Sigmoid colon (tissue), 7 donors: ENCODE measurements at places on chromosomes 11 and 22. TPM values are rescaled to one million over a fixed set of nuclear protein-coding genes. Genes with fewer than 3 reads are reported as not detected.

Gene NRIP3
- 3.6 TPM for total RNA-seq

Gene PC
- total RNA-seq: 11.8 TPM

Gene ATXN10
- 187 TPM for total RNA-seq

Gene GLB1L2
- 46.4 TPM for total RNA-seq

Gene VWCE
- total RNA-seq: 5.5 TPM

GRCh38 chr11:60592601-60593000 lies 77.4 kb downstream of the MS4A13 start:
- no peak for DNase-seq

GRCh38 chr11:36452236-36452940 lies 57.7 kb downstream of the TRAF6 start:
- no peak for DNase-seq

DNA sequence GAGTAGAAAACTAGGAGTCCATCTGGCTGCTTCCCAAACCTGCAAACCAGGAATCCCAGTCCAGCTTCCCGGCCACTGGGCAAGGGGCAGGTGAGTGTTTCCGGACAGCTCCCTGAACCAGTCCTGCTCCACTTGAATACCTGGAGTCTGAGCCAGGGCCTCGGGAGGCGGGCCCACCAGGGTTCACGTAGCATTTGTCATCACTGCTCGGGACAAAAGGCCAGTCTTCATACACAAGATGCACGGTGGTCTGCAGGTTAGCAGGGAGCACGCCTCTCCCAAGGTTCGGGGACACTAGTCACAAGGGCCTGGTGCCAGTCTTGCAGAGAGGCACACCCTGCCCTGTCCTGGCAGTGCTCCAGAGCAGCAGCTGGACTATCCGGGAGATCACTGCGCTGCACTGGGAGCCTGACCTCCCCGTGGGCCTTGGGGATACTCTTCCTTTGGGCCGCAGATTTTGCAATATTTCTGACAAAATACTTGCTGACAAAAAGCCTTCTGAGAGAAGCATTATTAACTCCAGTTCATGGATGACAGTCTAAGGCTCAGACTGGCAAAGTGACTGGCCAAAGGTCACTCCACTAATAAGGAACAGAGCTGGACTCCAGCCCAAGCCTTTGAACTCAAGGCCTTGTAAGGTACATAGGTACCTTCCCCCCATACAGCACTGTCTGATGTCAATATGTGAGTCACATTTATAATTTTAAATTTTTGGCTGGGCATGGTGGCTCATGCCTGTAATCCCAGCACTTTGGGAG lies 25.1 kb downstream of the CD6 start:
- DNase-seq: no peak

DNA sequence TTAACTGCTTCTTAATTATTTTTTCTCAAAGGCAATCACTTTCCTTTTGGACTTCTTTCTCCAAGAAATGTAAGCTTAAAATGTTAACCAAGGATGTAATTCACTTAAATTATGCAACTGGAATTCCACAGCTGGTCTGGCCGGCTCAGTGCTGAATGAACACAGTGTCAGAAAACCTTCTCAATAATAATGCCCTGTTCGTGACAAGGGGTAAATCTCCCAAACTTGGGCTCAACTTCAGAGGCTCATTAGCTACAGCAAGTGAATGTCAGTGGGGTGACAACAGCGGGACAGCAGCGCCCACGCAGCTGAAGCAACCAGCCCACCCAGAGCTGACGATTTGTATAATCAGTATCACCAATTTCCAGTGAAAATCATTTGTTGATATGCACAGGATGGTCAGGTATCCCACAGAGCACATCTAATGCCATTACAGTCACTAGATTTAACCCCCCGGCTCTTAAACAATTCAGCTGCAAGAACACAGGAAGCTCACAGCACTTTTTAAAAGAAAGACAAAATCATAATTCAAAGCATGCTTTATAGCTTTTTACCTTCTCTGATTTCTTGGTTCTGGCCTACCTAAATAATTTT lies 704.8 kb downstream of the DLG2 start:
- no peak for DNase-seq

DNA sequence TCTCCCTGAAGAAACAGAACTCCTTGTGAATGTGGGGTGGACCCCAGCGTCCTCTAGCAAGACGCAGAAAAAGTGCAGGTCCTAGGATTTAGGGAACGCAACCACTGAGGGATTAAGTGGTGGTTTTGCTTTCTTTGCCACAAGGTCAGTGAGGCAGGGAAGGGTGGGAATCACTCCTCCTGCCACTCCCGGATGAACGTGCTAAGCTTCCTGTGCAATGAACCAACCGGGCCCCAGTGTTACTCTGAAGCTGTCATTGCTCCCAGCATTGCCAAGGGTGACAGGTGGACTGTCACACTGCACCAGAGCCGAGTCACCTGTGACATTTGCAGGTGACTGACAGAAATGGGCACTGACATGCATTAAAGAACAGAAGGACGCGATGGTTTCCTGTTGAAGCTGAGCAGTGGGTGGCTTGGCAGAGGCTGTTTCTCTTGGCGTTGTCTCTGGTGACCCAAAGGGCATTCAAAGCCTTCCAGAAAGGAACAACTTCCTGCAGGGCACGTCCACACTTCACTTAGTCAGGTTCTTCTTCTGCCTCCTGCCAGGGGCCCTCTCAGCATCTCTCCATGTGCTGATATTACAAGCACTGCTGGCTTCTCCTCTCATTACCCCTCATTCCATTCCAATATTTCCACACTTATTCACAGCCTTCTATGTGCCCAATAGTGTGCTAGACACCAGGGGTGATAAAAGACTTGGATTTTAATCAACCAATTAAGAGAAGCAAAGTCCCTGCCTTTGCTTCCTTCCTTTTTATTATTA lies 9.7 kb downstream of the KIRREL3 start:
- DNase-seq: no peak

GRCh38 chr22:45814198-45814597 lies 142.6 kb downstream of the ATXN10 start:
- DNase-seq: no peak
